Erythroblast (primary cell): ENCODE measurements at places on chromosomes 6 and 20.
A peak's percentile ranks its signal among the peaks of the same experiment; 100 is the strongest.

- no peak for DNase-seq
These were observed 27.6 kb downstream of the DCDC2 start for GRCh38 chr6:24330137-24330732.

- DNase-seq = peak; percentile 15
These were observed 250.1 kb downstream of the ATXN1 start for GRCh38 chr6:16511040-16511660.

DNA sequence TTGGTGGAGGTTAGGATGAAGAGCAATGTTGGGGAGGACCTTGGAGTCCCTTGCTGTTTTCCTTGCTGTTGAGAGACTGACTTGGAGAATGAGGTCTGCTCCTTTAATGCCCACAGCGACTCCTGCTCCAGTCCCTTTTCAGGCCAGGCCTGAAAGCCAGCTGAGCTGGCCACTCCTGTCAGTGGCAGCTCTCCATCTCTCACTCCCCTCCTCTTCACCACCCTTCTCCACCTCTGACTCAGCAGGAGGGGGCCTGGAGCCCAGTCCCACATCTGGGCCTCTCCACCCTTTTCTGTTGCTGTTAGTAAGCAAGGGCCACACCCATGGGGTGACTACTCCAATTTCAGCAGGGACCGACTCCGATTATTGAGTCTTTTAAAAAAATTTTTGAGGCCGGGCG lies 2.2 kb downstream of the SNX21 start:
- DNase-seq = peak; percentile 72

- no peak for DNase-seq
These were observed 80.4 kb downstream of the RIN2 start for GRCh38 chr20:19838468-19838867.

DNA sequence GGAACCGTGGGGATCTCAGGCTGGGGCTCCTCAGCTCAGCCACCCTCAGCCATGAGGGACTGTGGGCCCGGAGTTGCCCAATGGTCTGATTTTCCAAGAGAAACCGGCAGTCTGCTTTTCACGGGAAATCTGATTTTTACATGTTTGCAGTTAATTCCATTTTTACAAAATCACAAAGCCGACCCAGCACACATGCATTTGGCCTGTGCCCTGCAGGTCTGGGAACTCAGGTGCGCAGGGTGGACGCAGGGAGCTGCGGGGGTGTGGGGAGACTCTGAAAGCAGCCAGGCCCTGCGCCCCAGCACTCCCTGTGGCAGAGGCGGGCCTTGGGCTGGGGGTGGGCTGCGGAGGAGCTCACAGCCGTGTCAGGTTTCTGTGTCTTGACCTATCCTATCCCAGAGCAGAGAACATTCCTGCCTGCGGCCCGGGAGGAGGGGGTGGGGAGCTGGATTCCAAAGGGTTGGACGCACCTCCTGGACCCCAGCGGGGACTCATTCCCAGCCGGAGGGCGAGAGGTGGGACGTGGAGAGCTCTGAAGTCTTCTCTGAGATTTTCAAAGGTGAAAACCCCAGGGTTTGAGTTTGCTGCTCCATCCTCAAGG lies 60.6 kb downstream of the ADNP start:
- no peak for DNase-seq
